ENCODE measurements at places on chromosomes 2 and 18.

DNA sequence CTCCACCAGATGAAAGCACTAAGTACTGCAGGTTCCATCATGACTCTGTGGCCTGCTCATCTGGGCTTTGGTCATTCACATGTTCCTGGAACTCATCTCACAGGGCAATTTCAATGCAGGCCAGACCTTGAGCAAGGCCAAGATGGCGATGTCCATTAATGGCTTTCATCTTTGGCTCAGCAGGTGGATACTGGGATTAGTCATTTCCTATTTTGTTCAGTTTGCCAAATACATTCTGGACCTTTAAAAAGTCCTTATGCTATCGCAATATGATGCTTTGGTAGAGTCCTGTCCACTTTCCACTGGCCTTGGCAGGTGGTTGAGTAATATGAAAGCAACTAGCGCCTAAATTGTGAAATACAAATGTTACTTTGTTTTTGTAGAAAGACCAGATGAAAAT lies 170.1 kb upstream of the REV1 start:
- no peak for DNase-seq

DNA sequence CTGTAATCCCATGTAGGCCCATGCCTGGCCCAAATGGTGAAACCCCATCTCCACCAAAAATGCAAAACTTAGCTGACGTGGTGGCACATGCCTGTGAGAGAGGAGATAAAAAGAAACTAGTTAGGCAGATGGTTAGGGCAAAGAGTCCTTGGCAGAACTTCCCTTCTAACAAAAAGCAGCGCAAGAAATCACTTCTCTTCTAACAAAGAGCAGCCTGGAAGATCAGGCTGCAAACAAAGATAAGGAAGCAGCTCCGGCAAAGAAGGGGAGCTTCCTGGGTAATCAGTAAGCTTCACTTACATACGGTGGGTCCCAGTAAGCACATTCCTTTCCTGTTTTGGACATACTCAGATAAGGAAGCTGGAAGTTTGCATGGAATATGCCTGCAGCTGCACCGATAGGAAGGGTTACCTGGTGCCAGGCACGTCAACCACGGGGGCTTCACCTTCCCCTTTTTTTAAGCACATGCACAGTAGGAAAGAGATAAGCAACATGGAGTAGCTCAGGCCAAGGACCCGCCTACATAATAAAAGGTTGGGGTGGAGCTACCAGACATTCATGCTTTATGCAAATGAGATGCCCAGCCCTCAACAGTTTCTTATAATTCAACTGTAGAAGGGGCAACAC lies 61.0 kb upstream of the SLC25A52 start:
- no peak for DNase-seq

- no peak for DNase-seq
Measured at GRCh38 chr2:150812066-150812465, 324.6 kb upstream of the RND3 start.

DNA sequence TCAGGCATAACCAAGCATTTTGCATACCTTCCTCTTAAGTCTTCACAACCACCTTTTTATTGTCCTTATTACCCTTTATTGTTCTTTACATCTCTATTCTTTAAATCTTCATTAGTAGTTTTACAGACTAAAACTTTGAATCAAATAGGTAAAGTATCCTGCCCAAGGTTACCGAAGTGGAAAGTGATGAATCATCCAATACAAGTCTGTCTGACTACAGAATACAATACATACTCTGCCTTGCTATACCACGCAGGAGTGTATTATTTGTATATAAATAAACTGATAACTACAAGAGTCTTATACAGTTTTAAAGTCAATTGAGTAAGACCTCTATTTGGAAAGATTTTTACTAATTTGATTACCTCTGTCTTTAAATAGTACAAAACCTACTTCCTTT lies 196.0 kb downstream of the ZEB2 start:
- DNase-seq = no peak

DNA sequence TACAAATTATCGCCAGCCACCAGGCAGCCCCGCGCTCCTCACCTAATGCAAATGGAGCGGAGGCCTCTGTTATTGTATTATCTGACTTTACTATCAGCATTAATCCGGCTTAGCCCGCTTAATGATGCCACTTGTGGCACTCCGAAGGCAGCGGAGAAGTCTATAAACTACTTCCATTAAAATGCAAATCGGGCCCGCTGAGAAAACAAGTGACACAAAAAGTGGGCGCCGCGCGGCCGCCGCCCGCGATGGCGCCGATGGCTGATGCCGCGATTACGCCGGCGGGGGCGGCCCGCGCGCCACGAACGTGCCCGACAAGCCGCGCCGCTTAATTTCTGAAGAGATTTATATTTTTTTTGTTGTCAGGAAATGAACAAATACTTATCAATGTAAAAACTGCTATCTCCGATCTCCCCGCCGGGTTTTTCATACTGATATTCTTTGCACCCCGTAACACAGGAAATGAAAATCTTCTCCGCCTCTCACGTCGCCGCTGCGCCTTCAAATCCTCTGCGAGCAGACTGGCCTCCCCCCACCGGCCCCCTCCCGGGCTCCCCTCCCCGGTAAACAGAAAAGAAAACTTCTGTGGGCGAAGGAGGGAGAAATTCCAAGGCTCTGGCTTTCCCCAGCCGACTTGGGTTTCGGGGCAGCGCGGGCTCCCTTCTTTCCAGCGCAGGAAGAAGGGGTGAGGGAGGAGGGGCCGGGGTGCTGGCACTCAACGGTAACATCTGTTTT lies 221.8 kb downstream of the INSIG2 start:
- peak; percentile 9 for DNase-seq

GRCh38 chr18:45755934-45756333 lies 32.0 kb downstream of the SLC14A1 start:
- DNase-seq = no peak

GRCh38 chr2:9996321-9996720 lies 44.8 kb downstream of the GRHL1 start:
- DNase-seq = no peak

DNA sequence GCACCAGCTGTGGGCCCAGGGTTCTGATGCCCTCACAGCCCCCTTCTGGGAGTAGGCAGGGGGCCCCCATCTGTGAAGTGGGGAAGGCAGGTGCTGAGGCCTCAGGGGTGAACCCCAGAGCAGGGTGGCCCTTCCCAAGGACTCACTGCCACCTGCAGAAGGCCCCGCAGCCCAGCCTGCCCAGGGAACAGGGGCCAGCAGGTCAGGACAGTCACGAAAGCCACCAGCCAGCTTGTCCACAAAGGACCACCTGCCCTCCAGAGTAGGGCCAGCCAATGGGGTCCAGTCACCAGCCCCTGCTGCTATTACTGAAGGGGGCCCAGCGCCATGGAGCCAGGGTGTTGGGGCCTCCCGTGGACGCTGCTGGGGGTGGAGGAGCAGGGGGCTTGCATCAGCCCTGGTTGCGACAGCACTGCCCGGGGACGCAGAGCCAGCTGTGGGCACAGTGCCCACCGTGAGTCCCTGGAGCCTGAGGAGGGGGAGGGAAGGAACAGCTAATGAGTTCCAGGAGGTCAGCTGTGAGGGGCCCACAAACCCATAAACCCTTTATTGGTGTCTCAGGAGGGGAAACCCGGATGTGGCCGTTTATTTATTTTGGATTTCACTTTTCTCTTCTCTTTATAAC lies 11.5 kb upstream of the SNED1 start:
- no peak for DNase-seq

GRCh38 chr2:42895134-42895790 lies 102.9 kb upstream of the HAAO start:
- DNase-seq = no peak

- DNase-seq = no peak
Measured at GRCh38 chr2:202782940-202783558, 88.5 kb downstream of the ICA1L start.

GRCh38 chr2:17969661-17970060 lies 91.2 kb downstream of the KCNS3 start:
- no peak for DNase-seq

DNA sequence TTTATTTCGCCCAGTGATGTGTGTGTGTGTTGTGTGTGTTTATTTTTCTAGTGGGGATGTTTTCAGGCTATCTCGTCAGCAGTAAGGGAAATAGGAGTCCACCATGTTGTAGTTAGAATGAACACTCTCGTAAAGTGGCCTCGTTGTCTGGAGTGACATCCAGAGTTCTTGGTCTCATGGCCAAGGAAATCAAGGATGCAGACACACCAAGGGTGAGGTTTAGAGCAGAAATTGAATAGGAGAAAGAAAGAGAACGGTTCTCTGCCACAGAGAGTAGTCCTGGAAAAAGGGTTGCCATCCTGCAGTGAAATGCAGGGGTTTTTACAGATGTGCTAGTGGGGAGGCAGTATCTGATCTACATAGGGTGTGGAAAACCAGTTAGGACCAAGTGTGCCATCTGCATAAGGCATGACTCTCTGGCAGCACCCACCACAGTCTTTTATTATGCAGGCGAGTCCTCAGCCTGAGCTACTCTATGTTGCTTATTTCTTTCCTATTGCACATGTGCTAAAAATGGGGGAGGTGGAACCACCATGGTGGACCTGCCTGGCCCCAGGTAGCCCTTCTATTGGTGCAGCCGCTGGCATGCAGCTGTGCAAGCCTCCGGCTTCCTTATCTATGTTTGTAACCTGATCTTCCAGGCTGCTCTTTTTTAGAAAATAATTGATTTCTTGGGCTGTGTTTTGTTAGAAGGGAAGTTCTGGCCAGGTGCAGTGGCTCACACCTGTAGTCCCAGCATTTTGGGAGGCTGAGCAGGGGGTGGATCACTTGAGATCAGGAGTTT lies 23.2 kb downstream of the RALB start:
- no peak for DNase-seq

GRCh38 chr2:95268211-95269035 lies 5.8 kb upstream of the PROM2 start:
- DNase-seq = no peak

DNA sequence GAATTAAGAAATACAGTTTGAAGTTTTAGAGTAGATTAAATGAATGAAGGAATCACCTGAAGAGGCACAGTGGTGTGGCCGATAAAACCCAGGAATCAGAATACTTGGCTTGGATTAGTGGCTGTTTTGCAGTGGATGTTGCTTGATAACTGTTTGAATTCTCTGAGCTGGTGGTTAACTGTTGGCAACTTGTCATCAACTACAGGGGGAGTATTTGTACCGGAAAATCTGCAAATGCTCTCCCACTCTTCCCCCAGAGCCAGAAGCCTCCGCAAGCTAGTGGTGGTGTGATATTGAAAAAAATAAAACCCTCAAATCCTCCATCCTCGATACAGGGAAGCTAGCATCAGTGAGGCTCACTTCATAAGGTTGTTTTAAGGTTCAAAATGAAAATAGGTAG lies 326.7 kb downstream of the DPP10 start:
- DNase-seq = no peak

GRCh38 chr2:170812710-170813600 lies 3.7 kb upstream of the GAD1 start:
- DNase-seq = peak; percentile 68

GRCh38 chr2:216348756-216349308 lies 23.5 kb downstream of the MARCHF4 start:
- DNase-seq = peak; percentile 43

DNA sequence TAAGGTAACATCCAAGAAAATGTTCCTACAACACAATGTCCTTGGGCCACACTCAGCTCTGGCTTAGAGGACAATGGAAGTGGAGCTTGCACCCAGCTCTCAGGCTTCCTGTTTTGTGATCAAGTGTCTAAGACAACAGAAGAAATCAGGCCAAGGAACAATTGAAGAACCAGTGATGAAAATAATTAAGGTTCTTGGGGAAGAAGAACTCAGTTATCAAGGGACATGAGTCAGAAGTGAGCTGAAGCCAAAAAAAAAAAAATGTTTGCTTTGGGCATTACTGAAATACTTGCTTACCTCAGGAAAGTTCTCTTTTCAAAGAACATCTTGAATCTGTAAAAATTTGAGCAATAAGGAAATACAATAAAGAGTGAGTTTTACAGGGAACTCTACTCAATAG lies 299.0 kb downstream of the FBXO15 start:
- DNase-seq = no peak

DNA sequence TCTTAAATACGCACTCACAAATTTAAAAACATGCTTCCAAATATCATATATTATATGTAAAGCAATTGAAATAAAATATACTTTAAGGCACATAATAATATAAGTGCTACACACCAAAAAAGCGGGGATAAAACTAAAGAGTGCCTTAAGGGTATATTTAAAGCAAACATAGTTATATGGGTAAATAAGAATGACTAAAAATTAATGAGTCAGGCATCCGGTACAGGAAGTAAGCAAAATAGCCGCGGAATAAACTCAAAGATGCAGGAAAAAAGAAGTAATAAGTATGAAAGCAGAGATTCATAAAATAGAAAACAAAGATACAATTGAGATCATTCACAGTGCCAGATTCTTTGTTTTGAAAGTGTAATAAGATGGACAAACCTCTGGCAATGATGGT lies 503.5 kb upstream of the SOX11 start:
- DNase-seq = no peak

DNA sequence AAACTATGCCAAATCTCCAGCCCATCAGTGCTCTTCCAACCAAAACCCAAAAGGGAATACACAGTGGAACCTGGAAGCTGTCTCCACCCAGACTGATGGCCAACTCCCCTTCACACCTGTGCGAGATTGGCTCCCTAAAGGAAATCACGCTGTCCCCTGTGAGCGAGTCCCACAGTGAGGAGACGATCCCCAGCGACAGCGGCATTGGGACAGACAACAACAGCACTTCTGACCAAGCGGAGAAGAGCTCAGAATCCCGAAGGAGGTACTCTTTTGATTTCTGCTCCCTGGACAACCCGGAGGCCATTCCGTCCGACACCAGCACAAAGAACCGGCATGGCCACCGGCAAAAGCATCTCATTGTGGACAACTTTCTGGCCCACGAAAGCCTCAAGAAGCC lies 271.1 kb downstream of the SETBP1 start:
- no peak for DNase-seq

DNA sequence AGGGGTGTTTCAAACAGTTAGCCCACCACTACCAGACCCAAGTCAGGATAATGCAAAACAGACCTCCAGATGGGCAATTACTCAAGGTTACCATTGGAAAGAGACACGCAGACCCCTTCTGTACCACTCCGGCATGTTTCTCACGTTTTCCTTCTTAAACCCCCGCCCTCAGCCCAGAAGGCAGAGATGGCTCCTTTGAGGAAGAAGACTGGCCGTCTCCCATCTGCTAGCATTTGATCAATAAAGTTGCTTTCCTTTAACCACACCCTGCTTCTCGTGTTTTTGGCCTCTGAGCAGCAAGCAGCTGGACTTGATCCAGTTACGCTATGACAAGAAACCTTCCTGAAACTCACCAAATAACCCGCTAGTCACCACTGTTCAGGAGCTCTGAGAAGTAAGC lies 1012.4 kb upstream of the GYPC start:
- DNase-seq = no peak

GRCh38 chr2:20651731-20652099 lies 817 bp upstream of the HS1BP3 start:
- DNase-seq = no peak

GRCh38 chr2:193810533-193810932 lies 1615.8 kb upstream of the TMEFF2 start:
- DNase-seq = no peak

Data from PC-9 (cell line).